ENCODE measurements at places on chromosomes 1 and 21. TPM values are rescaled to one million over a fixed set of nuclear protein-coding genes. Genes with fewer than 3 reads are reported as not detected.
A peak's percentile ranks its signal among the peaks of the same experiment; 100 is the strongest.

GRCh38 chr1:1431845-1432273 lies 3.6 kb upstream of the VWA1 start:
- DNase-seq, result no peak

DNA sequence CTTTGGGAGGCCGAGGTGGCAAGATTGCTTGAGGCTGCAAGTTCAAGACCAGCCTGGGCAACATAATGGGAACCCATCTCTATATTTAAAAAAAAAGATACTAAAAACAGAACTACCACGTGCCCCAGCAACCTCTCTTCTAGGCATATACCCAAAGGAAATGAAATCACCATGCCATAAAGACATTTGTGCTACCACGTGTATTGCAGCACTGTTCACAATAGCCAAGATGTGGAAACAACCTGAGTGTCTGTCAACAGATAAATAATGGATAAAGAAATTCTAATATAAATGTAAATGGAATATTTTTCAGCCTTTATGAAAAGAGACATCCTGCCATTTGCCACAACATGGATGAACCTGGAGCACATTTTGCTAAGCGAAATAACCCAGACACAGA lies 128.6 kb downstream of the PCNX2 start:
- DNase-seq, result no peak

TFAP2E gene
- 1.3 TPM for total RNA-seq

COL9A2 gene
- total RNA-seq, result 0.63 TPM

DNA sequence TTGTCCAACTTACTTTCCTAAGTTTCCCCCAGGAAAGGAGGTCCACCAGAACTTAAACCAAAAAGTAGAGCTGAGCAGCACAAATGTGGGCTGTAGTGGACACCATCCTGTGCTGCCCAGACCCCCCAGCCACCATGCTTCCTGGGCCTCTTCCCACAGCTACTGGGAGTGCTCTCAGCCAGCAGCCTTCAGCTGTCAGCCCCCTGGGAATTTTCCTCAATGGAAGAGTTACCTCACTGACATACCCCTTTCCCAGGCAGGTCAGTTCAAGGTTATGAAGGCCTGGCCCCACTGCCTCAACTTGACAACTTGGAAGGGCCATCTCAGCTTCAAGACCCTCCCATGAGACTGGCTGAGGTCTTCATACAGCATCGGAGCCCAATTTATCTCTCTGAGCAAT lies 47.7 kb downstream of the CDCP2 start:
- DNase-seq, result no peak

GRCh38 chr1:206952171-206952570 lies 5.9 kb upstream of the PIGR start:
- no peak for DNase-seq

RAB25 gene
- total RNA-seq, result not detected

CXADR gene
- 25.9 TPM for total RNA-seq

APCS gene
- not detected for total RNA-seq

- DNase-seq, result peak; percentile 90
These were observed 7.1 kb downstream of the MYBPHL start for GRCh38 chr1:109299558-109300343.

S100A1 gene
- total RNA-seq, result 586 TPM

GRCh38 chr1:119715542-119715941 lies 3.8 kb downstream of the PHGDH start:
- no peak for DNase-seq

LCE1F gene
- total RNA-seq, result not detected

DNA sequence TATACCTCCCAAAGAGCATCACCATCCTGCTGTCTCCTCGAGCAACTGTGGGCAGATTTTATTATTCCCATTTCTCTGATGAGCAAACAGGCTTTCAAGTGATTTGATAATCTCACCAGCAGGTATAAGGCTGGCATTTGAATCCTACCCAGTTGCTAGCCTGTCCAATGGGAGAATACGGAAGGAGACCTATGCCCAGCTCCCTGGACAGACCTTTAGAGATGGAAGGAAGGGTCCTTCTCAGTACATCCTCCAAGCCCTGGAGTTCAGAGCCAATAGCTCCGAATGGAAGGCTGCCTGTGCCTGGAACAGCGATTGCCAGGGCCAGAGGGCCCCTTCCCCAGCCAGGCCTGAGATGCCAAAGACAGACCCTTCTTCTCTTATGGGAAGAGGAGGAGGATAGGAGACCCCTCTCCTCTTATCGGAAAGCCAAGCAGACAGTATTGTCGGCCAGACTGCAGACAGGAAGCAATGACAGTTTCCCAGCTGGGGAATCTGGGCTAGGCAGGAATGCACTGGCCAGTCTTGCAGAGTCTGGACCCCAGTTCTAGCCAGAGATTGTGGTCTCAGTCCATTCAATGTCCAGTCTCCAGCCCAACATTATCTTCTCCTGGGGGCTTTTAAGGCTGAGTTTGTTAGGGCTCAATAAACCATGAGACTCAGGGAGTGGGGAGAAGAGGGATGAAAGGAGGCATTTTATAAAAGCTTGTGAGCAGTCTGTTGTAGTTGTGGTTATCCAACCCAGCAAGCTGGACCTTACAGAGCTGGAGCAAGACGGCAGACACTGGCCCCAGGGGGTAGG lies 2.0 kb downstream of the IFFO2 start:
- peak; percentile 25 for DNase-seq

DNA sequence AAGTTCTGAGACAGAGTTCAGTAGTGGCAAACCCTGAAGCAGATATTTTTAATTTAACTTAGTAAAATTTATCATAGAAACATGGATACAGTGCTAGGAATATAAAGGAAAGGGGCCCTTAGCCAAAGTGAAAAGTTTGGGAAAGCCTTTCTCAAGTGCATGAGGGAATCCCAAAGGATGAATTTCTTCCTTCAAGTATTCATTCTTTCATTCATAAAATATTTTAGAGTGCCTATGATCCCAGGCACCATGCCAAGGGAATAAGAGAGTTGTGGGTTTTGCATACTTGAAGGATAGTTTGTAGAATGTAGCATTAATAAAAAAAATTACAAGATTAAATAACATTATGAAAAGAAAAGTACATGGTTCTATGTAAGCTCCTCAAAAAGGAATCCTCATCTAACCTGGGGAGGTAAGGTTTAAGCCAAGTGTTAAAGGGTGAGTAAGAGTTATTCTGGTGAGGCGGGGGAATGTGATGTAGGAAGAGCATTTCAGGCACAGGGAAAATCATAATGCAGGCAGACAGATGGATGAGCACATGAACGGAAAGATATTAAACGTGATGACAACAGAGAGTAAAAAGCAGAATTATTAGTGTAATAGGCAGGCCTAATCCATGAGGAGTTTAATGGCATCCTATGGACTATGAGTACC lies 40.4 kb upstream of the NTNG1 start:
- no peak for DNase-seq

DNA sequence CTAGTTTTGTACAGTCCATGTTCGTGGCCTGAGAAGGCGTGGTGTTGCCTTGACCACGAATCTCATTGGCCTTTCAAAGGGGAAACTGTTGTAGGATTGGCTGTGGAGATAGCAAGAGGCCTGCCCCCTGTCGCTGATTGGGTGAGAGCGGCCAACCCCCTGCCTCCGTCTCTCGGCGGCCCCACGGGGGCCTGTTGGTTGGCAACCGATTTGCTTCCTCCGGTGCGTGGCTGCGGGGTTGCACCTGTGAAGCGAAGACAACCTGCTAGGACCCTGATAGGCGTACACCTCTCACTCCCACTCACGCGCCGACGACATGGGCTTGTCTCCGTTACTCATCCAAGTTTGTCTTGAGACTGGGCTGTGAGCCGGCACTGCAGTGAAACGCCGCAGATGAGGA lies at the start of gene UBE2U:
TSS of gene UBE2U (plus strand) at position 204 of the 400 bp plus-strand sequence. CDS start 428 bp downstream, outside the sequence.
- no peak for DNase-seq

DNA sequence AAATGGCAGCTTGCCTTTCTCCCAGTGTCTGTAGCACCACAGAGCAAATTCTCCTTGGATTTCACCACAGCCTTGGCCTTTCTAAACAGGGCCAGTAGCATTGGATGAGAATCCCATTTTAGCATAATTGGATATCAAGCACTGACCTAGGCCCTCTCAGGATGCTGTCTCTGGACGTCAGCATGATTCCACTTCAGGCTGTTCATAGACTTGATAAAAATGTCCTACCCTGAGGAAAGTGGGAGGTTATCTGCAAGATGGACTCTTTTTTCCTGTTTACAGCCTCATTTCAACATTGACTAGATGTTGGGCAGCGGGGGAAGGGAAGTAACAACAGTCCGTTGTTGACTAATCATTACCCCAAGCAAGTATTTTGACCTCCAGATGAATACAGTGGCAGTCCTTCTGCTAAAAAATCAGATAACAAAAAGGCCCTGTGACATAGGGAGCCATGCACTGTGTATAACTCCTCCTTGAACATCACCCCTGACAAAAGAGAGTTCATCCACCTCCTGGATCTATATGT lies 5.2 kb downstream of the NPL start:
- DNase-seq, result peak; percentile 26

GRCh38 chr1:5571438-5571837 lies 420.8 kb downstream of the NPHP4 start:
- DNase-seq, result no peak

- no peak for DNase-seq
These were observed 113.2 kb upstream of the CACHD1 start for GRCh38 chr1:64356636-64357256.

DNA sequence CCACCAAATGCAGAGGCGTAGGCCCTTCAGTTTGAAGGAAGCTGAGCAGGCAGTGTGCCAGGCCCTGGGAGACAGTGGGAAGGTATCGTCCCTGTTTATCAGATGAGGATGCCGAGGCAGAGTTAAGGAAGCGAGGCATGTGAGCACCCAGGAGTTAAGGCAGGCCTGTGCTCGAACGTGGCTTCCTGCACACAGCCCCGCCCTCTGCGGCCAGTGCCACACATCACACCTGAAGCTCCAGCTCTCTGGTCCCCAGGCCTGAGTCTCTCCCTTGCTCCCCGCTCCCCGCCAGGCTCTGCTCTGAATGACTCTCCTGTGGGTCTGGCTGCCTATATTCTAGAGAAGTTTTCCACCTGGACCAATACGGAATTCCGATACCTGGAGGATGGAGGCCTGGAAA lies 32.1 kb downstream of the EPHX1 start:
- DNase-seq, result no peak

DNA sequence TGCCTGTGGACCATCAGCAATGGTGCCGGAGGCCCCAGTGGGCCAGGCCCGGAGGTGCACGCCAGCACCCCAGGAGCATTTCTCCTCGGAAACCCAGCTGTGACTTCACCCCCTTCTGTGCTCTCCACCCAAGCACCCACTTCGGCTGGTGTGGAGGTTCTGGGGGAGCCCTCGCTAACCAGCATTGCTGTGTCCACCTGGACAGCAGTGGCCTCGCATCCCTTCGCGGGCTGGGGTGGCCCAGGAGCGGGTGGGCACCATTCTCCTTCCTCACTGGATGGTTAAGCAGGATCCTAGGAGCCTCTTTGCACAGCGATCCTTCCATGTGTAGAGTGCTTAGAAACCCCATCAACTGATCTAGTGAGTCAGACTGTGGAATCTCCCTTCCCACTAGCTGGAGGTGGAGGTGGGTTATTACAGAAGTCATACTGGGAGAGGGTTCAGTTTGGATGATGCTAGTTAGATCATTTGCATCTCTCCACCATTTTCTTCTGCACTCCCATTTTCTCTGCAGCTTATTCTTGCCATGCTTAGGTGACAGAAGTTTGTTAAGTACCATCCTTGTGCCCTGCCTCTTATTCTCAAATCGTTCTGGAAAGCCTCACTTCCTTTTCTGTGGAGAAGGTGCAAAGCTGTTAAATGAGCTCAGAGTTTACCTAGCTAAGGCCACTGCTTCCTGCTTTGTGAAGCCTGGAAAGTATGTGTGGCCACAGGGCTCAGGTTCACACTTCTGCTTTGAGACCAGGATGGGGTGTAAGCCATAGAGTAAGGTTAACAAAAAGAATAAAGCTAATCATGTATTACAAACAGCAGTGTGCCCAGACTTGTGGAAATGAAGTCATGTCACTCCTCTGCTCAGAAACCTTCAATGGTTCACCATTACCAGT lies 32.3 kb downstream of the TBX19 start:
- no peak for DNase-seq

GRCh38 chr1:202850593-202851362 lies 38.2 kb downstream of the RABIF start:
- no peak for DNase-seq

- no peak for DNase-seq
These were observed 6.7 kb upstream of the PADI6 start for GRCh38 chr1:17365293-17365692.

OR2T2 gene
- not detected for total RNA-seq

- DNase-seq, result peak; percentile 82
These were observed 42.9 kb downstream of the UMODL1 start for GRCh38 chr21:42113926-42114409.

DNA sequence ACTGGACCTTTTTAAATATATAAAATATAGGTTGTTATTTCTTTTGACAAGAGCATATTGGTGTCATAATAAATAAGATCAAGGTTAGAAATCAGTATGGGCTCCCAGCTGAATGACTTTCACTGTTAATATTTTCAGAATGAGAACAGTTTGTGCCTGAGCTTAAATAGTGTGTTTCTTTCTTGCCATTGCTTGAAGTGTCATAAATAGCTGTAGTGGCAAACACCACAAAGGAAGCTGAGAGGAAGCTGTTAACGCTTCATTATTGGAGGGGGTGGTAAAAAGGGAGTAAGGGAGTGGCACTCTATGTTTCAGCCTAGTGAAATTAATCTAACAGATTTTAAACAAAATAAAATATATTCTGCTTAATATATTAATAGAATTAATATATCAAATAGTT lies 1089.8 kb upstream of the NCAM2 start:
- DNase-seq, result no peak

CA6 gene
- 0.26 TPM for total RNA-seq

COL24A1 gene
- total RNA-seq, result not detected

DNA sequence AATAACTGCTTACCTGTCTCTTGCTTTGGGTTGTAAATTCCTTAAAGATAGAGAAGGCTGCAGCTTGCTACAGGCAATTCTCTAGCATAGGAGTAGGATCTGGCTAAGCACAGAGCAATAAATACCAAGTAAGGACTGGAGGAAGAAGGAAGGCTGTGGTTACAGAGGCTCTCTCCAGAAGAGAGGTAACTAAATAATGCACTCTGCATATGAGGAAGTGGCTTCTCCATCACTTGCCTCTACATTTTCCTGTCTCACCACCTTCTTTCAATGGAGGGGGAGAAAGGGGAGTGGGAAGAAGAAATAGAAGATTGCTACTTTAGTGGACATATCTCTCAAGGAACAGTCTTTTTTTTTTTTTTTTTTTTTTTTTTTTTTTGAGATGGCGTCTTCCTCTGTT lies 60.9 kb upstream of the LAX1 start:
- DNase-seq, result no peak

GRCh38 chr1:8930116-8930515 lies 15.6 kb upstream of the CA6 start:
- DNase-seq, result no peak

DNA sequence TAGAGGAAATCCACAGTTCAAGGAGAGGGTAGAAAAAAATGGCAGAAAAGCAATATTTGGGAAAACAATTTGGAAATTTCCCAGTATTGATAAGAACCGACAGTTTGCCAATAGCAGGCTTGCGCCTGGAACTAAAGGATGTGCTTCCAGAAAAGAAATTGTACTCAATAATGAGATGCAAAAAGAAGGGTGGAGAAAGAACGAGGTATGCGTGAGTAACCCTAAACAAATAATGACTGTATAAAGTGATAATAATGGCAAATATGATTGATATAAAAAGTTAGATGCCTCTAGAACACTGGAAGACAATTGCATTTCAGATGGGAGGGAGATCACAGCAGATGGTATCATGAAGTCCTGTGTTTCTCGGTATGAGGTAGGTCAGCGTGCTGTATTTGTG lies 458.9 kb downstream of the DSCAM start:
- no peak for DNase-seq
